ENCODE measurements at places on chromosomes 4 and X.

DNA sequence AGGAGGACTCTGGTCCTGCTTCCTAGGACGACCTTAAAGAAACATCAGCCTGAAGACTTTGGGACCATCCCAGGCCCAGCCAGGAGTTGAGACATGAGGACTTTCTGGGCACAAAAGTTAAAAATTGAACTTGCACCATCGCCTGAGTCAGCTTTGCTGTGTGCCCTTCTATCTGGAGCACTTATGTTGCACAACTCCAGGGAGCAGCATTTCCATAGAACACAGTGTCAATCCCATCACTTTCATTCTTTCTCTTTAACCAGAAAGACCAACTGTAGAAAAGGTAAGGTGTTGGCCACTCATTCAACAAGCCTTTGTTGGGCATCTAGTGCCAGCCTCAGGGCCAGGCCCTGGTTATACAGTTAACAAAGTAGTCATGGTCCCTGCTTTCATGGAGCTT, 8.6 kb upstream of the CLDN24 start:
- DNase-seq, result no peak

DNA sequence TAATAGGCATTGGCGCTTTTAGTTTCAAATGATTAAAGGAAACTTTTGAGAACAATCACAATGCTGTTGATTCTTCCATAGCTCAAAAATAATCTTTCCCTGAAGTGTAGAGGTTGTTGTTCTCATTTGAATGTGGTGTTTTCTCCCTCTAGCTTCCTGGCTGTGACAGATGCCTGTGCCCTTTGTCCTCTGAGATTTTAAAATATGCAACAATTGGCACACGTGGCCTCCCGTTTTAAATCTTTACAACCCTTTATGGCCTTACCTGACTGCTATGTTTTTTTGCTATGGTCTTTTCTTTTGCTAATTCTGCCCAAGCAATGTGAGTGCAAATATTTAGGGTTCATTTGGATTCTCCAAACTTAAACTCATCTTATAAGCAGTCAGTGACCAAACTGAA, 22.9 kb upstream of the CASK start:
- no peak for DNase-seq

- DNase-seq, result no peak
Measured at GRCh38 chr4:81600520-81601357, 129.0 kb upstream of the RASGEF1B start.

DNA sequence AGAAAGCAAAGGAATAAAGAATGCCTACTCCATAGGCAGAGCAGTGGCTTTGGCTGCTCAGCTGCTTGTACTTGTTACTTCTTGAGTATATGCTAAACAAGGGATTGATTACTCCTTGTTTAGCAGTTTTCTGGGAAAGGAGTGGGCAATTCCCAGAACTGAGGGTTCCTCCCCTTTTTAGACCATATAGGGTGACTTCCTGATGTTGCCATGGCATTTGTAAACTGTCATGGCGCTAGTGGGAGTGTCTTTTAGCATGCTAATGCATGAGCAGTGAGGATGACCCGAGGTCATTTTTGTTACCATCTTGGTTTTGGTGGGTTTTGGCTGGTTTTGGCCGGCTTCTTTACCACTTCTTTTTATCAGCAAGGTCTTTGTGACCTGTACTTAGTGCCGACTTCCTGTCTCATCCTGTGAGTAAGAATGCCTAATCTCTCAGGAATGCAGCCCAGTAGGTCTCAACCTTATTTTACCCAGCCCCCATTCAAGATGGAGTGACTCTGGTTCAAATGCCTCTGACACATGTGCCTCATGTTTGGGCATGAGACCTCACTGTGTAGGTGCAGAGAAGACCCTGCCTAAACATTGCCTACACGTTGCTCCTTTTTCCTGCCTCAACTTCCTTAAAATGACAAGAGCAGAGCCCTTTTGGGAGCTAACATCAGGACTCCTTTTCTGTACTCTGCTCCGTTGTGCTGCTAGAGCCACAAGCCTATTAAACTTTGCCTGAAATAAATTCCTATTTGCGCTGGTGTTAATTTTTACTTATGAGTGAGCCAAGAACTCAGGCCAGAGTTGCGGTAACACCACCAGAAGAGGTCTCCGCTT, 21.0 kb upstream of the UBA6 start:
- no peak for DNase-seq

DNA sequence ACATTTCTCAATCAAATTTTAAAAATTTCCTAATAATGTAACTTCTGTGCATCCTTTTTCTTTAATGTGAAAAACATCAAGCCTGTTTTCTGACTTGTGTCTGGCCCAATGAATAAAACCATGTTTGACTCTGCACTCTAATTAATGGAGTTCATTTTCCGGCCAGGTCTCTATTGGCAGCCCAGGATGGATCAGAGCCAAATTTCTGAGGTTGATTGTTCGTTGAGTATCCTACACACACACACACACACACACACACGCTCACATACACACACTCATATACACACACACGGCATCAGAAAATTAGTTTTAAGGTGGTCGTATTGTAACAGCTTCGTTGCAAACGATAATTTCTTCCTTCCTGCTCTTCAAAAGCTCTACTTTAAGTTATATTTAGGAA, 28.9 kb upstream of the TLL1 start:
- DNase-seq, result no peak

DNA sequence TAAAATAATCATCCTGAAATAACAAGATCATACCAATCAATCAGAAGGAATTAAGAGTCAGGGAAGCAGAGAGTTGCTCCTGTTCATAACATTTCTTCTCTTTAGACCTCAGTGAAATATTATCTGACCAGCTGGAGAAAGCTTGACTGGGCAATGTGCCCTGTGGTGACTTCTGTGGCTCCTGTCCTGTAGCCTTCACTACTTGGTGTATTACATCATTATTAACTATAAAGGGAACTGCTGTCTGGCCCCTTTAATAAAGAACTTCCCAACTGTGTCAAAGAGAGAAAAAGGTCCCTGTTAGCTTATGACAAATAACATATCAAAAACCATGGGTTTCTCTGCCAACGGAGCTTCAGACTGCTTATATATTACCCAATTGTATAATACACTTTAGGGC, 18.0 kb downstream of the OPHN1 start:
- no peak for DNase-seq

GRCh38 chrX:9492901-9493300, 28.0 kb downstream of the TBL1X start:
- DNase-seq, result no peak
